Activated naive CD8-positive, alpha-beta T cell treated with anti-CD3 and anti-CD28 coated beads, Interleukin-2, amount 50 U/mL, for 16 hours (primary cell): ENCODE measurements at places on chromosomes 4 and X.

GRCh38 chrX:31993637-31994036 lies 921.8 kb upstream of the FTHL17 start:
- no peak for DNase-seq

DNA sequence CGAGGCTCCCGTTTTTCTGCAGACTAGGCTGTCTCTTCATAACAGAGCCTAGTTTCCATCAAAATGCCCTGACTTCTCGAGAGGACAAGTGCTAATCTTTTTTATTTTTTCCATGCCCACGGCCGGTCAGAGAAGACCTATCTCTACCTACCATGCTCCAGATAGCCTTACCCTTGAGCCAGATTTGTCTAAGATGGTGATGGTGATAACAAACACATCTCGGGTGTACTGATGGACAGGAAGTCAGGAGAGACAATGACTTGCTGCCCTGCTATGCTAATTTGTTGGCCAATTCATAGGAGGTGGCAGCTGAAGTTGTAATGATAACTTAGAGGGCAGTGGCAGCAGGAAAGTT lies 42.2 kb upstream of the NKRF start:
- DNase-seq, result no peak

DNA sequence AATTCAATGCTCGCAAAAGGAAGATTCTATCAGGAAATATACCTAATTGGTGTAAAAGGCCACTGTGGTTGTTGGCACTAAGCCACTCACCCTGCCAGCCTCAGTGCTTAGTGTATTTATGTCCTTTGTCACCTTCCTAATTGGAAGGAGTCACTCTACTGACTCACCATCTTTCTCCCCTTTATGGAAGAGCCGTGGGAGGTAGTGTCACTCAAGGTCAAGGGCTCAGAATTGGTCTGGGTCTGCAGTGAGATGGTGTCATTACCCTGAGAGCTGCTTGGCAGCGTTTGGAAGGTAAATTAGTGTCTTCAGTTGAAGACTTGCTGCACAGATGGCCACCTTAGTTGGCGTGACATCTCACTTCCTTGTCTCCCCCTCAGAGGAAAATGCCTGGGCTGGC lies 41.7 kb upstream of the CDKN2AIP start:
- DNase-seq, result no peak

DNA sequence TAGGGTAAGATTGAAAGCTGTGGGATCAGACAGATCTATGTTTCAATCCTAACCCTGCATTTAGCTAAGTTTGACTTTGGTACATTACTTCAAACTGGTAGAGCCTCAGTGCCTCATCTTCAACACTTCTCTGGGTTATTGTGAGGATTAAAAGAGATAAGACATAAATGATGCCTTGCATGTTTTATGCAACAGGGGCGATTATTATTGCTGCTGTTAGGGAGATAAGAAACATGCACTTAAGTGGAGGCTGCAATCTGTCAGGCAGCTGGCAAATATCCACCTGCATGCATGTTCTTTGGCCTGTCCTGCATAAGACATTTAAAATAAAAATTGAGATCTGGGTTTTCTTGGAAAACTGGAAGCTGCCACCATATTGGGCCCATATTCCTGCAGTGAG lies 24.6 kb downstream of the UNC5C start:
- DNase-seq, result no peak

DNA sequence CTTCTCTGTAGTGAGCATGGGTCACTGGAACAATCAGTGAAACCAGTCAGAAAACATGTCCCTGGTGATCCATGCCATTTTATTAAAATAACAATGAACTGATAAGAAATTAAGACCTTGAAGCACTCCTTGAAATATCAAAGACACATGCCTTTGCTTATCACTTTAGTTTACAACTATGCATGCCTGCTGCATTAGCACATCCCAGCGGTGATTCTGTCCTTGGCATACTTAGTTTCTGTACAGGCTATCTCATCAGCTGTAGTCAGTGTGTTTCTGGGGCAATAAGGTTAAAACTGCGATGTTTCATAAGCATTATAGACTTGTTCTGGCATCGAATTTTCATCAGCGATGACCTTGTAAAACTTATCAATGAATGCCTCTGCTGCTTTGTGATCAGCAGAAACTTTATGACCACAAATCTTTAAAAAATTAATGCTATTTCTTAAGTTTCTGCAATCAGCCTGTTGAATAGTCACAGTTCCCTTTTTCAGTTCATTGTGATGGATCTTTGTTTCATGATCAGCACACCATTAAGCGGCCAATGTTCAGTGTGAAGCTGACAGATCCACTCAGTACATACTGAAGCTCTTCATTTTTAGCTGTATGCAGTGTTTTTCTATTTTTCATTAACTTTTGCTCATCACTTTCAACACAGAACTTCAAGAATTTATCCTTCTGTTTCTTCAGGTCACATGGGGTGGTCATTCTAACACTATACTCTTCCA lies 150.5 kb downstream of the RNF150 start:
- DNase-seq, result no peak

DNA sequence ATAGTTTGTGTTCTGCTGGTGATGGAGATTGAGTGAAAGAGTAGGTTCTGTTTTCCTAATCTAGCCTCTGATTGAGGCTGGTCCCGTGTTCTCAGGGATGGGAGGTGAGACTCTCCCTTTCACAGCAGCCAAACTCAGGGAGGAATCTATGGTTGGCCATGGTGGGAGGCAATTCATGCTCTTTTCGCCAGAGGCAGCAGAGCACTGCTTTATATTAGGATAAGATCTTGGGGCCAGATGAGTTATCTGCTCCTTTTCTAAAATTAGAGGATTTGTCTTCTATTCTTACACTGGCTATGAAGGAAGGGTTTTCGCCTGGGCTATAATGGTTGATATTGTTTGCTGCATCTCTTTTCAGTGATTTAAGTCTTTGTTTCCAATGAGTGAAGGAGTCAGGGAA lies 63.9 kb upstream of the NLGN4X start:
- no peak for DNase-seq

- no peak for DNase-seq
These were observed 21.8 kb downstream of the RAI2 start for GRCh38 chrX:17839269-17839668.

DNA sequence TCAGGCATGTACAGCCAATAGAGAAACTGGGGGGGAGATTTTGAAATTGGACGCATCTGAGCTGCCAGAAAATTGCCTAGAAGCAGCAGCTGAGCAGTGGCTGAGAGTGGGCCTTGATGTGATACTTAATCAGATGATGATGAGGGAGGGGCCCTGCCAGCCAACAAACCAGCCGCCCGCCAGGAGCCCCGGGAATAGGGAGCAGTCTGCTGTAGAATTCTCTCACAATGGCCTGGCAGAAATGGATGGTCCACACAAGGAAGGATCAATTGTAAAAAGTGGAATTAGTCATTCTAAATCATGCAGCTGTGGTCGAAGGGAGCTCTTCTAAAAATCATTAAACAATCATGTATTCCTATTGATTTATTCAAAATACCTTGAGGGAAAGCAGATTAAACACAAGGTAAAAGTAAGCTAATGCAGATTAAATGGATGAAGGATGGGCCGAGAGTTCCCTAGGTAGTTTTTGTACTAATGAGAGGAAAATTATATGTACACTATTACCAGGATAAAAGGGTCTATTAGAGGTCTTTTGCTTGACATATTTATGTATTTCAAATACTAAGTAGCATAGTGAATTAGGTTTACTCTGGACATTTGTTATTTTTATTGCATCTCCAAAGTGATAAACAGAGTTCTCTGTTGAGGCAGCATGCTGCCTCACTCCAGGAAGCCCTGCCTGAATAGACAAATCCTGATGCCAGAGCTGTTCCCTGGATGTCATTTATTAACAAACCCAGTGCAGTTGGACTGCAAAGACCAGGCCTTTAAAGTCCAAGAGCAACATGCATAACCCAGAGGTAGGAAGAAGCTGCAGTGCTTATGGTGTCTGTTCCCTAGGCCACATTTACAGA lies 91.3 kb downstream of the NKX6-1 start:
- no peak for DNase-seq

- DNase-seq, result no peak
These were observed 179.1 kb upstream of the ETNPPL start for GRCh38 chr4:108941904-108942430.

- no peak for DNase-seq
These were observed 820.4 kb upstream of the EPHA5 start for GRCh38 chr4:66490729-66491128.

DNA sequence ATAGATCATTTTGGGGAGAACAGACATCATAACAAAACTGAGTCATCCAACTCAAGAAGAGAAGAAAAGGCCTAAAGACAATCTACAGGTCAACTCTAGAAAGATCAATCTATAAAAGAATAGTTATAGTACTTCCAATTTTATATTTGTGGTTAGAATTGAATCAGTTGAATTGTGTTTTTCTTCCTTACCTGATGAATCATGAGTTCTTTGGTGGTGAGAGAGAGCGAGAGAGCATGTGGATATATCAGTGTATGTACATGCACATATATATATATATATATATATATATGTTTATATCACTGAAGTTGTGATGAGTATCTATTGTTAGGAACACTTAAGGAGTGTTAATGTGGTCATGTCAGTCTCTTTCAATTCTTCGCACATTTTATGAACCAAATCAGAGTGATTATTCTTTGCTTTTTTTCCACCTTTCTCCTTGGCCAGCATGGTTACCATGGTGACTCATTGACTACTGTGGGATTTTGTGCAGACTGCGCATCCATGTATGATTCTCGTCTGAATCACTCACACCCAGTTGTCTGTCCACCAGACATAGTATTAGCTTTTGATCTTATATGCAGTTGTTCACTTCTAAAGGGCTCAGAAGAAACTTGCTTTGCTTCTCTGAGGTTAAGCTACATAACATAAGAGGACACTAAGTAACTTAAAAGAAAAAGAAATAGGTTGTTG lies 90.4 kb upstream of the RAB40AL start:
- DNase-seq, result no peak

- no peak for DNase-seq
These were observed 33.3 kb downstream of the CPLX1 start for GRCh38 chr4:792626-793092.

DNA sequence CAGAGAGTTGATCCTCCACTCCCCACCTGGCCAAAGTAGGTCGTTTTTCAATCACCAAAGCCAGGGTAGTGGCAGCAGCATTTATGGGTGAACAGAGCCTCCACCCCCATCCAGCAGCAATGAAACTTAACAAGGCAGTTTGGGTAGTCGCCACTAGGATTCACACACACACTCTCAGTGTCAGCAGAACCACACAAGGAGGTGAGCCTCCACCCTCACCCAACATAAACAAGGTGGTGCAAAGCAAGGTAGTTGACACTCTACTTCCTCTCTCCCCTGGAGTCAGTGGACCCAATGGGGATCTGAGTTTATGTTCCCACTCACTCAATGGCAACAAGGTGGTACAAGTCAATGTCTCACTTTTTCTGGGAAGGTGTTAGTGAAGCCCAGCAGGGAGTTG lies 50.4 kb upstream of the CCDC149 start:
- DNase-seq, result no peak

GRCh38 chrX:40304115-40304514 lies 206.4 kb upstream of the BCOR start:
- no peak for DNase-seq

- no peak for DNase-seq
These were observed 35.5 kb downstream of the HTRA3 start for GRCh38 chr4:8304827-8305695.

- DNase-seq, result no peak
These were observed 60.4 kb upstream of the PLAC8 start for GRCh38 chr4:83174844-83175414.

DNA sequence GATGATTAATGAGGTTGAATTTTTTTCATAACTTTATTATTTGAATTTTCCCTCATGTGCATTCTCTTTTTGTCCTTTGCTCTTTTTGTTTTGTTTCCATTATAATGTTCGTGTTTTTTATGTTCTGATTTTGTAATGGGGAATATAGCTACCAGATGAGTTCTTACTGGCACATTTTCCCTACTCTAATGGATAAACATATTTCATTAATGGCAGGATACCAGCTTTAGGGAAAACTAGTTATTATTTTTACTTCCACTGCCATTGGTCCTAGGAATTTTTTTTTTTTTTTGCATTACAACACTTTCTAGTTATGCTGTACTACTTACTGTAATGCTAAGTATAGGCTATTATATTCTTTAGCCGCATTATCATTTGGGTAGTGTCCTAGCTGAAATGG lies 286.3 kb downstream of the SPRY1 start:
- no peak for DNase-seq

GRCh38 chrX:150037041-150037440 lies 98.8 kb upstream of the EOLA2 start:
- DNase-seq, result no peak

DNA sequence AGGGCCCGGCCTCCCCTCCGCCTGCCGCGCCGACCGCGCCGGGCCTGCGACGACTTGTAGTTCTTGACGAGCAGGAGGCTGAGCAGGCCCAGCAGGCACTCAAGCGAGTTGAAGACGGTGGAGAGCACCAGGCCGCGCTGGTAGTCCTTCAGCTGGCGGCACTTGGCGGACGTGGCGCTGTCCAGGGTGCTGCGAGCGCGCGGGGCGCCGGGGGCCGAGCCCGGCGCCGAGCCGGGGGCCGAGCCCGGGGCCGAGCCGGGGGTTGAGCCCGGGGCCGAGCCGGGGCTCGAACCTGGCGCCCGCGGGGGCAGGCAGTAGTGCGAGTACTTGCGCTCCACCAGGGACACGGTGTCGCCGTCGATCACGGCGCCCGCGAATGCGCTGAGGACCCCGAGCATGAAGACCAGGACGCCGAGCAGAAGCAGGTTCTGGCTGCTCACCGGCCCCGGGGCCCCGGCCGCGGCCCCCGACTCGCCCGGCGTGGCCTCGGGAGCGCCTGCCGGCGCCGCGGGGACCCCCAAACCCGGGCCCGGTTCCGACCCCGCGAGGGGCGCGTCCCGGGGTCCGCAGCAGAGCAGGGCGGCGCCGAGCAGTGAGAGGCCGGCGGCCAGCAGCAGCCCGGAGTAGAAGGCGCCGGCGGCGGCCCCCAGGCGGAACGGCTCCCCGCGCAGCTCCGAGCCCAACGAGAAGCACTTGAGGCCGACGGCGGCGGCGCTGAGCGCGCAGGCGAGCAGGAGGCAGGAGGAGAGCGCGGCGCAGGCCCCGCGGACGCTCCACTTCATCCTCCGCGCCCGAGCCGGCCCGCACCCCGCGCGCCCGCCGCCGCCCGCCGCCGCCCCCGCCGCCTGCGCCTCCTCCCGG lies 584 bp downstream of the TMEM271 start:
- DNase-seq, result no peak

DNA sequence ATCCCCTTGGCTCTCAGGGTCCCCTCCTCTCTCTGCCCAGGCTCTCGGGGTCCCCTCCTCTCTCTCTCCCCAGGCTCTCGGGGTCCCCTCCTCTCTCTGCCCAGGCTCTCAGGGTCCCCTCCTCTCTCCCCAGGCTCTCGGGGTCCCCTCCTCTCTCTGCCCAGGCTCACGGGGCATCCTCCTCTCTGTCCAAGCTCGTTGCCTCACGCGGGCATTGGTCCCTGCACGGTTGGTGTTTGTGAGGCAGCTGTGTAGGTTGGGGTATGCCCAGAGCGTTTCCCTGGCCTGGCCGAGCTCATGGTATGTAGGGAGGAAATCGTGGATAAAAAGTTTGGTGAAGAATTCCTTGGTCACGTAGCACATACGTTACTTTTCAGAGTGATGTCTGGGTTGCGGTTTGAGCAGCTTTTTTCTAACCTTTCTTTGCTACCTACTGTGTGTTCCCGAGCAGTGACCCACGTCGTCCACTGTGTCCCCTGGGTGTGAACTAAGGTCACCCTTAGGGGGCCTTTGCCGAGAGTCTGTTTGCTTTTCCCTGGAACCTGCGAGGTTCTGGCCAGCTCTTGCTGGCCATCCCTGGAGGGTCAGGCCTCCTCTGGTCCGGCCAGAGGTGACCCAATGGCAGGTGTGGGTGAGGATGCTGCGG lies 36.6 kb downstream of the PCGF3 start:
- no peak for DNase-seq
